CD4-positive, alpha-beta memory T cell (primary cell): ENCODE measurements at places on chromosomes 7 and 10. TPM values are rescaled to one million over a fixed set of nuclear protein-coding genes. Genes with fewer than 3 reads are reported as not detected.
A peak's percentile ranks its signal among the peaks of the same experiment; 100 is the strongest.

Gene CEP55
- polyA plus RNA-seq, result 0.69 TPM

Gene ZNF239
- polyA plus RNA-seq, result 1.9 TPM

Gene VSIR
- 372 TPM for polyA plus RNA-seq

Gene CPXM2
- not detected for polyA plus RNA-seq

Gene SP4
- 11.5 TPM for polyA plus RNA-seq

DNA sequence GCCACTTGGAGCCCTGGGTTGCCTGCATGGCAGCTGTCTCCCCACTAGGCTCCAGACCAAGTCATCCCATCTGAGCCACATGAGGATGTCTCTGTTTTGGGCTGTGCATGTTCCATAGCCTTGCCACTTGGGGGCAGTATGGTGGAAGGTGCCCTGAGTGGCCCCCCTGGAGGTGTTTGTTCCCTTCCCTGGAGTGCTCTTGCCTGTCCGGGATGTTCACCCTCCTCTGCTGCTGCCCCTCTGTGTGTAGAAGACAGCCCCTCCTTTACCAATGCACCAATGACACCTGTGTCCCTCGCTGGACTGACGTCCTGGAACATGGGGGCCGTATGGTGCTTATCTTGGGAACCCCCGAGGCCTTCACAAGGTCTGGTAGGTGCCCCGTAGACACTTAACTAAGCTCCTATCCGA is 100.2 kb downstream of the ACTR3B start:
- H3K27me3 ChIP-seq, result no peaks in the 10 kb centered on the region
- no peak overlapping the region for H3K27ac ChIP-seq
- H3K4me1 ChIP-seq, result no peaks in the 10 kb centered on the region
- DNase-seq, result no peak

DNA sequence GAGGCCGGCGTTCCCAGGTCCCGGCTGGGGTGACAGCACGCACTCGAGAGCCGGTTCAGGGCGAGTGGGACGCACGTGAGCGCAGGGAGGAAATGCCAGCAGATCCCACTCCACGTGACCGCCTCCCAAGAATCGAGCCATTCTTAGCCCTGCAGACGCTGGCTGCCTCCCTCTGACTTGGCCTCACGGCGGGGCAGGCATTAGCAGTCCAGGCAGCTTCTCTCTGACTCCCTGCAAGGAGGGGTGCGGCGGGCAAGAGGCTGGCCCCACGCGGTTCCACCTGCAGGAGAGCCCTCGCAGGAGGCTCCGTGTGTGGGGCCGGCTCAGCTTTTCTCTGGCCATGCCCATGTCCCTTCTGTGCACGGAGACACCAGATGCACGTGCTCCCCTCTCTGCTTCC is 10.1 kb downstream of the GPR146 start:
- no peak for DNase-seq
- H3K4me3 ChIP-seq, result no peak overlapping the region
- no peaks in the 10 kb centered on the region for H3K27me3 ChIP-seq
- H3K36me3 ChIP-seq, result no peaks in the 10 kb centered on the region
- H3K4me1 ChIP-seq, result peaks cover 40% of the 10 kb centered on the region
- H3K27ac ChIP-seq, result no peak overlapping the region

GRCh38 chr7:113880559-113880958 is 38.2 kb downstream of the PPP1R3A start:
- H3K36me3 ChIP-seq, result no peaks in the 10 kb centered on the region
- no peak overlapping the region for H3K4me3 ChIP-seq
- H3K27ac ChIP-seq, result no peak overlapping the region

DNA sequence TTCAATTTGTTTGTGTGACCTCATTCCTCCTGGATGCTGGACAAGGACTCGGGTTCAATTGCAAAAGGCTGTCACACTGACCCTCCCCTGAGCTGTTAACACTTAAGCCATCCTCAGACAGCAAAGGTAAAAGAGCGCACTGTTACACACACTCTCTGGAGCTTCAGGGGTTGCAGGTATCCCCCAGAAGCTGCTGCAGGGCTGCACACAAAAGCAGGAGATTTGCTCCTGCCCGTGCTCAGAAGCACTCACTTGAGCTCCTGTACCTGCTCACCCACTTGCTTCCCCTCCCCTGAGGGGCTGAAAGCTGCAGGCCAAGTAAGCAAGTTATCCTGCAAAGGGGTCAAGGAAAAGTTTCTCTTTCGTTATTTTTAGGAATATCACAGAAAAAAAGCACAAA is 886.2 kb upstream of the ZWINT start:
- H3K27ac ChIP-seq, result no peak overlapping the region
- H3K4me3 ChIP-seq, result no peak overlapping the region
- no peaks in the 10 kb centered on the region for H3K27me3 ChIP-seq
- no peak for DNase-seq
- no peaks in the 10 kb centered on the region for H3K36me3 ChIP-seq

- H3K27me3 ChIP-seq, result no peaks in the 10 kb centered on the region
- no peak overlapping the region for H3K4me3 ChIP-seq
- no peaks in the 10 kb centered on the region for H3K4me1 ChIP-seq
- DNase-seq, result no peak
- H3K27ac ChIP-seq, result no peak overlapping the region
- no peaks in the 10 kb centered on the region for H3K36me3 ChIP-seq
Observed at GRCh38 chr10:17981766-17982380, 30.2 kb downstream of the SLC39A12 start.

GRCh38 chr10:79072041-79072441 is 3.3 kb downstream of the ZMIZ1 start:
- H3K27me3 ChIP-seq, result no peaks in the 10 kb centered on the region
- no peak overlapping the region for H3K27ac ChIP-seq
- no peaks in the 10 kb centered on the region for H3K36me3 ChIP-seq
- no peak overlapping the region for H3K4me3 ChIP-seq
- no peak for DNase-seq

DNA sequence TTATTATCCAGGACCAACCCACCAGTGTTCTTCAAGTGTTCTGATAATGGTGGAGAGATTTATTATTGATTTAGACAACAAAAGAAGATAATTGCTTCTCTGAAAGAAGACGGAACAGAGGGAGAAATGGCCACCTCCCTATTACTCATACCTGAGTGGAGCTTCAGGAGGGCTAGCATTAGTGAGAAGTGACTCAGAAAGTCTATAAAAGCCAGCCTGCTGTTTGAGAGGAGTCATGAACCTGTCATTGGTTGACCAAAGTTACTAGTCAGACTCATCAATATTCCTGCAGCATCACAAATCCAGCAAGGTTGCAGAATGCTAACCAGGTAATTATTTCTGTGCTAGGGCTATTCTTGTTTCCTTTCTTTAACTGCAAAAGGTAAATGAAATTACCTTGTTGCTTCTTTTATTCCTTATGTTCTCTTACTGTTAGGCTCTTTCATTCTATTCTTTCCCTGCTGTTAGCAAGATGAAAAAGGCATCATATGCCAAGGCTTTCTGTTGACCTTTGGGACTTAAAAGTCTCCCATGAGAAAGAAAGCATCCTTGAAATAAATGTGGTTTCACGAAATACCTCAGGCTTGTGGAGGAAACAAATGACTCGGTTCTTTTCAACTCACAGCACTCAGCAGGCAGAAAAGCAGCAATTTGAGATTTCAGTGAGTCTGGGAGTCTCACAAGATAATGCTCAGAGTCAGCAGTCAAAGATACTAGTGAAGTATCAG is 256.4 kb upstream of the PHYHIPL start:
- no peak overlapping the region for H3K27ac ChIP-seq
- H3K36me3 ChIP-seq, result no peaks in the 10 kb centered on the region
- no peak for DNase-seq
- H3K4me3 ChIP-seq, result no peak overlapping the region

DNA sequence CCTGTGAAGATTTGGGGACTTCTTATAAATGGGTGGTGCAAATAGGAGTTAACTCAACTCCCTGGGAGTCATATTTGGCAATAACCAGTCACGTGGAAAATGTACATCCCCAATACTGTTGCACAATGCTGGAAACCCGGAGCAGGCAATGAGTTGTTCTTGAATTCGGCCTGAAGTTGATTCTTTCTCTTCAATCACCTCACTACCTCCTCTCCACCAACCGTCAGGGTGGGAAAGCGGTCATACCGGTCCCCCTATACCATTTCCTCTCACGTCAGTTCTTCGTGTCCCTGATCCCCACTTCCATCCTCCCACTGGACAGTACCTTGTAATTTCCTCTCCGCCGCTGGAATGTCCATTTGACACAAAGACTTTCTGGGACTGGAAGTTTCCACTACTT is 2.8 kb downstream of the GIMAP5 start:
- no peak for DNase-seq
- H3K27ac ChIP-seq, result peak overlapping the region; percentile 83
- H3K27me3 ChIP-seq, result no peaks in the 10 kb centered on the region
- H3K36me3 ChIP-seq, result peaks cover 51% of the 10 kb centered on the region
- H3K4me3 ChIP-seq, result peak overlapping the region; percentile 82
- H3K4me1 ChIP-seq, result peaks cover 64% of the 10 kb centered on the region

DNA sequence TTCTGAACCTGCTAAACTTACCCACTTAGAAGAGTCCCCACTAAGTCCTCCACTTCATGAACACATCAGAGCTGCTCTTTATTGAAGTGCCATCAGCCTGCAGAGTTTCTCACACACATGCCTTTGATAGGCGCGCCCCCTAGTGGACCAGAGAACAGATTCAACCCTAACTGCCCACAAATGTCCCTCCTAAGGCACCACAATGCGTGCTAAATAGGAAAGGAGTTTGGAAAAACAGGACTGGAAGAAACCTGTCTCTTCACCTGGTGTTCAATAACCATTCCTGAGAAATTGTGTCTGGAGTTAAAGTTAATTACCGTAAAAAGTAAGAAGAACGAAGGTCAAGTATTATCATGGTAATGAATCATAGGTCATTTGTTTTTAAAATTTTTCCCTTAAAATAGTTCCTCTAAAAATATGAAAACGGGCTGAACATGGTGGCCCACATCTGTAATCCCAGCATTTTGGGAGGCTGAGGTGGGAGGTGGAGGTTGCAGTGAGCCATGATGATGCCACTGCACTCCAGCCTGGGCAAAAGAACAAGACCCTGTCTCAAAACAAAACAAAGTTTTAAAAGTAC is 249.7 kb downstream of the ELMO1 start:
- peak; percentile 58 for DNase-seq
- no peaks in the 10 kb centered on the region for H3K27me3 ChIP-seq
- no peaks in the 10 kb centered on the region for H3K4me1 ChIP-seq
- peaks cover 31% of the 10 kb centered on the region for H3K36me3 ChIP-seq

DNA sequence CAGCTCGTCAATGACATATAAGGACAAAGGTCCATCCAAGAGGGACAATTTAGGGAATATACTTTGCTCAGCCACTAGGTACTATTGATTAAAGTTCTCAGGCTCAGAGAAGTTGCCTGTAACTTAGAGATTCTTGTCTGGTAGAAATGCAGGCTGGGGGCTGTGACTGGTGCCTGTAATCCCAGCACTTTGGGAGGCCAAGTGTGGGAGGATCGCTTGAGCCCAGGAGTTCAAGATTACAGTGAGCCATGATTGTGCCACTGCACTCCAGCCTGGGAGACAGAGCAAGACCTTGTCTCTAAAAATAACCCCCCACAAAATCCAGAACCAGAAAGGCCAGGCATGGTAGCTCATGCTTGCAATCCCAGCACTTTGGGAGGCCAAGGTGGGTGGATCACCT is 36.2 kb upstream of the ACTR3B start:
- H3K27ac ChIP-seq, result no peak overlapping the region
- H3K4me3 ChIP-seq, result no peak overlapping the region
- no peaks in the 10 kb centered on the region for H3K4me1 ChIP-seq
- DNase-seq, result no peak

DNA sequence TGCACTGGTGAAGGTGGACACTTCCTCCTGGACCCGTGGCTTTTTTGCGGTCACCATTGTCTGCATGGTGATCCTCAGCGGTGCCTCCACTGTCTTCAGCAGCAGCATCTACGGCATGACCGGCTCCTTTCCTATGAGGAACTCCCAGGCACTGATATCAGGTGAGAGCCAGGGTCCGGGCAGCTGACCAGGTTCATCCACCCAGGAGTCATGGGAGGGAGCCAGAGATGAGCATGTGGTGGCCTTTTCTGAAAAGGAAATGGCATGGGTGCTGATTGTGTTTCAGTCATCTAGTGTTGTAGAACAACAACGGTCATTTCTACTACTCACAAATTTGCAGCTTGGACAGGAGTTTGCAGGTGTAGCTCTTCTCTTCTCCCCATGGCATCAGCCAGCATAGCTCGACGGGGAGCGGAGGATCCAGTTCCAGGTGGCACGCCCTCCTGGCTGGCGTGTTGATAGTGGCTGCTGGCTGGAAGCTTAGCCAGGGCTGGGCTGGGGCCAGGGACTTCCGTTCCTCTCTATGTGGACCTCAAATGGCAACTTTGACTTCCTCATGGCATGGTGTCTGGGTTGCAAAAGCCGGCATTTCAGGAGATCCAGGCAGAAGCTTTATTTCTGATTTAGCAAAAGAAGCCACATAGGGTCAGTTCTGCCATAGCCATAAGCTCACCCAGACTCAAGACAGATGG is 32.7 kb downstream of the SLC29A3 start:
- no peaks in the 10 kb centered on the region for H3K4me1 ChIP-seq
- peaks cover 4% of the 10 kb centered on the region for H3K36me3 ChIP-seq
- H3K27me3 ChIP-seq, result no peaks in the 10 kb centered on the region
- no peak overlapping the region for H3K4me3 ChIP-seq

DNA sequence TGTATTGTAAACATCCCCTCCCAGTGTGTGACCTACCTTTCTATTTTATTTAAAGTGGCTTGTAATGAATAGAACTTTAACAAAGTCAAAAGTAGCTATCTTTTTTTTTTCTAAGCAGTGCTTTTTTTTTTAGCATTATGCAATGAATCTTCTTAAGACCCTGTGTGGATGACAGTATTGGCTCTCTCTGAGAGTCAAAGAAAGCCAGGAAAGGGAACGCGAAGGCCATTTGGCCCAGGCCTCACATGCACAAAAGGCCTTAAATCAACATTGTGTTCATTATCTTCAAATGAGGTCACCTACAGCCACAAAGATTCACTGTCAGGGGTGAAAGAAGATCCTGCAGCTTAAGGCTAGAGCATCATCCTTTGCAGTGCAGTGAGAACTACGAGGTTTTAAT is 721.5 kb downstream of the GRID1 start:
- DNase-seq, result no peak
- no peaks in the 10 kb centered on the region for H3K4me1 ChIP-seq
- H3K36me3 ChIP-seq, result no peaks in the 10 kb centered on the region
- H3K27ac ChIP-seq, result no peak overlapping the region
- no peaks in the 10 kb centered on the region for H3K27me3 ChIP-seq

GRCh38 chr10:122239578-122240257 is 31.4 kb upstream of the BTBD16 start:
- no peak for DNase-seq
- no peaks in the 10 kb centered on the region for H3K4me1 ChIP-seq
- H3K27ac ChIP-seq, result no peak overlapping the region
- H3K36me3 ChIP-seq, result no peaks in the 10 kb centered on the region
- H3K27me3 ChIP-seq, result no peaks in the 10 kb centered on the region

- no peaks in the 10 kb centered on the region for H3K4me1 ChIP-seq
- H3K36me3 ChIP-seq, result peaks cover 46% of the 10 kb centered on the region
- no peak overlapping the region for H3K4me3 ChIP-seq
- no peak for DNase-seq
- no peaks in the 10 kb centered on the region for H3K27me3 ChIP-seq
Observed at GRCh38 chr10:32905466-32905865, 52.6 kb downstream of the ITGB1 start.

- H3K4me1 ChIP-seq, result no peaks in the 10 kb centered on the region
- no peaks in the 10 kb centered on the region for H3K27me3 ChIP-seq
- no peaks in the 10 kb centered on the region for H3K36me3 ChIP-seq
- DNase-seq, result no peak
- H3K27ac ChIP-seq, result no peak overlapping the region
- no peak overlapping the region for H3K4me3 ChIP-seq
Observed at GRCh38 chr7:19060761-19061259, 56.6 kb downstream of the TWIST1 start.
